Stimulated activated CD8-positive, alpha-beta memory T cell treated with anti-CD3 and anti-CD28 coated beads, Interleukin-4, amount 100 ng/mL, for 1 hour (primary cell): ENCODE measurements at places on chromosomes 1 and 21.

GRCh38 chr1:213127074-213127473, 76.0 kb downstream of the RPS6KC1 start:
- DNase-seq, result no peak

DNA sequence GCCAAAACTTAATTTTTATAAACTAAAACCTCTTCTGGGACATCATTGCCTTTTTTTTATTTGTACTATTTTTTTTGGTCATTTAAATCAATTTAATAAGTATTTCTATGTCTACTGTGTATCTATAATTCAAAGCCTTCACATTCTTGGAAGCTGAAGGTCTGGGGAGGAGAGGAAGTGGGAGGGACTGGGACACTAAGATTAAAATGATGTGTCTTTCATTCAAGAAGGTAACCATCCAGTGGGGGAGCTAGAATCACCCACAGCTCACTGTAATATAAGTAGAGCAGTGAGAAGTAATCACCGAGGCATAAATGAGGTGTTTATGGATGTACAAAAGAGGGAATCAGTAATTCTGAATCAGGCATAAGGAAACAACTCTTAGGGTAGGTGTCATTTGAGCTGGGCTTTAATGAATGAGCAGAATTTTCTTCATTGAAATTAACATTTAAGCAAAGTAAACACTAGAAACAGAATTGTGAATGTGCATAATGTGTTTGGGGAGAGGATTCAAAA, 52.8 kb downstream of the PTGER3 start:
- no peak for DNase-seq

GRCh38 chr1:213686983-213687382, 300.8 kb upstream of the PROX1 start:
- DNase-seq, result no peak

DNA sequence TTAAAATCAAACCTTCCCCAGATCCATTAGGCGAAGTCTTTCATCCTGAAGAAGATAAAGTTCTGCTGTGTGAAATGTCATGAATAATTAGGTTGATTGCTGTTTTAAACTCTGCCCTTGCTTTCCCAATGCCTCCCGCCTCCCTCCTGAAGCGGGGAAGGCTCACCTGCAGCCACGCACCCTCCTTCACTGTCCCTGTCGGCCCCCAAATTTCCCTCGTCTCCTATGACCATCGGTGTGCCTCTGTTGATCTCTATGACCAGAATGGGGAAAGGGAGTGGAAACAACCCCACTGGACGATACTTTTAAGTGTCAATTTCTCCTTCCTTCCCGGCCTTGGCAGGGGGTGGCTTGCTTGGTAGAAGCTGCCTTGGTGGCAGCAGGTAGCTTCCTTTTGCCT, 35.1 kb downstream of the LHX4 start:
- no peak for DNase-seq
